ENCODE measurements at places on chromosomes 2 and 18. TPM values are rescaled to one million over a fixed set of nuclear protein-coding genes. Genes with fewer than 3 reads are reported as not detected.

GRCh38 chr2:62662554-62662953, 43.0 kb upstream of the EHBP1 start:
- no peak for DNase-seq

DNA sequence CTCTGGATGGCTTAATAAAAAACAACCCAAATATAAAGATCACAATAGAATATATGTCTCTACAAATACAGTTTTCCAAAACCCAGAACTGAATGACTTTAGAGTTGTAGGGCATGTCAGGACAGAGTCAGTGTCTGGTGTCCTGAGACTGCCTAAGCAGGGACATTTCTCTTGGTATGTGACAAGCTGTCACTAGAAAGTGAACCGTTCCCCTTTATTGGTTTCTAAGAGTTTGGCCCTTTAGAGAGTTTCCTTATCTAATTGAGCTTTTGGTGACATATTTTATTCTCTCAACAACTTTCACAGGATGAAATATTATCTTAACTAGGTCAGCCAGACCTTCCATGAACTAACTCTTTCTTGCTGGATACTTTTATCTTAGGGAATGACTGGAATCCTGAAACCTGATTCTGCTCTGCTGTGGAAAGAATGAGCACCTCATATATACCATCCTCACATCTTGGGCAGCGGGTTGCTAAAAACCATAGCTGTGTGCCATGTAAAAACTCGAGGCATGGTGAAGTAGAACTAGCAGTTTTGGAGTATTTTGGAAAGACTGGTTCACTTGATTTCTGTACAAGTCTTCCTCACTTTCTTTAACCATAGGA, 54.8 kb downstream of the CAVIN2 start:
- no peak for DNase-seq

Gene UGP2
- total RNA-seq: 925 TPM

DNA sequence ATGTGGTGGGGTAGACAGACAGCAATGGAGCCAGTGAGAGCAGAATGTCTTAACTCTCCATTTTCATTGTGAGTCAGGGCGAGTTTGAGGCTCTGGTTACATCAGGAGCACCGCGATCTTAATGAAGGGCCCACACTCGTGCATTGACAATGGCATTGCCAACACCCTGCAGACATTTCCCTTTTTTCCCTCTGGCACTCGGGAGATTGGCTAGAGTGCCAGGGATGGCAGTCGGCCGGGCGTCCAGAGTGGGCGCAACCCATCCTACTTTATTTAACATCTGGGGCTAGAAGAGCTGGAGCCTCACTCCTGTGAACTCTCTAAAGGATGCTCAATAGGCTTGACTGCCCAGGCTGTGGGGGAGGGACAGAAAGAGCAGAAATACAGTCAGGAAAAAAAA, 9.7 kb downstream of the PROKR1 start:
- no peak for DNase-seq

Gene COL4A4
- 0.67 TPM for total RNA-seq

GRCh38 chr2:201448701-201449100, 2.6 kb downstream of the TRAK2 start:
- DNase-seq: no peak

- DNase-seq: no peak
Observed at GRCh38 chr2:195612611-195613495, 44.2 kb upstream of the SLC39A10 start.

Gene SULT1C4
- 2.1 TPM for total RNA-seq

DNA sequence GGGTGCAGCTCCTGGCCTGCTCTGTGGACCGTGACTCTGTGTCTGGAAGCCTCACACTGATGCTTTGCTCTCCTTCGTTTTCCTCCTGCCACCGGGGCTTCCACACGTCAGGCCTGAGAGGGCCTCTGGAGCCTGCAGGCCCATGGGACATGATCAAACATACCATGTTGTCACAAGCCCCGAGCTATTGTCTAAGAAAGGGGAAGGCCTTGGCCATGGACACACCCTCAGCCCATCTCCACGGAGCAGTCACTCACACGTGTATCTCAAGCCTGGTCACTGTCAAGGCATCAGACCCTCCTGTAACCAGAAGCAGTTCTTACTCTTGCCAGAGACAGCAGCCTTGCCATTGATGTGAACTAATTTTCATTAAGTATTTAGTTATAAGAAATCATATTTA, 814.1 kb upstream of the SALL3 start:
- DNase-seq: no peak

Gene LAMA3
- total RNA-seq: 5.0 TPM

DNA sequence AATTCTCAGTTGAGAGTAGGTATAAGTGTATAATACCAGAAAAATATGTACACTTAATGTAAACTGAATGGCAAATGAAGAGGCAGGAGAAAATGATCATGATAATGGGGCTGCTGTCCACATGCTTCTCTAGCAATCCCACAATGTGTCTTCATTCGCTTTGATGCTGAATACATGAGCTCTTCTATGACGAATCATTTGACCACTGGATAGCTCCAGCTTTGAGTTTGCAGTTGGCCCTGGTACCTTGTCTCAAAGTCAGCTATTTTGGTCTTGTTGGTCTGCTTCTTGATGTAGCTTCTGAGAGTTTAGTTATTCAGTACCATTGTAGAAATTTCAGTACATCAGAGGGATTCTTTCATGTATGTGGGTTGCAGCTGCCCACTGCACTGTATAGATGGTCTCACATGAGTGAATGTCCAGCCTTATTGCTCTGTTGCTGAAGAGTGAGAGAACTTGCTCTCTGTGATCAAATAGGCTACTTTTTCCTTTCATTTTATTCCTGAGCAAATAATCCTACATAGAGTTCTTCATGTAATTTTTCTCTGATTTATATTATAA, 105.1 kb downstream of the TTC27 start:
- no peak for DNase-seq

Gene SERPINB12
- not detected for total RNA-seq

DNA sequence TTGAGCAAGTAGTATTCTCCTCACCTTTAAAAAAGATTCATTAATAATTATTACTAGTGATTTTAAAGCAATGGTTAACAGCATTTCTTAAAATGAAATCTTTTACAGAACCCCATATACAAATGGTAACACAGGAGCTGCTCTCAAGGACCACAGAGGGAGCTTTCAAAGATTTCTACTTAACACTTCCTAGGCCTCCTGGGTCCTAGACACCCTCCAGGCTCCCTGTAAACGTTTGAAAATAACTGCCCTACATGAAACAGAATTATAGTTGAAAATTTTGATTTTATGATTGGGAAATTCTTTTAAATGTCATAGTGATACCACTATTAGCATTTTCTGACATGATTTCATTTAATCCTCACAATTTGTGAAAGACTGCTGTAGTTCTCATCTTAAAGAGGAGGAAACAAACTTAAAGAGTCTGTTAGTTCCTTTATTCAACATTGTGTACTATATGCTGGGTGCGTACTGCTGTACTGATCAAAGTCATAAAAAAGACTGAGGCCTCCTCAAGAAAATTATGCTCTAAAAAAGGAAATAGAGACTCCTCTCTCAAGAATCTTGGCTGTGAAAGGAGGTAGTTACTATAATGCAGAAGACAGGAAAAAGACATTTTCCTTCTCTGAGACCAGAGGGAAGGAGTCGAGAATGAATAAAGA, 10.6 kb downstream of the CUL3 start:
- DNase-seq: no peak

Gene C2orf81
- 3.8 TPM for total RNA-seq

DNA sequence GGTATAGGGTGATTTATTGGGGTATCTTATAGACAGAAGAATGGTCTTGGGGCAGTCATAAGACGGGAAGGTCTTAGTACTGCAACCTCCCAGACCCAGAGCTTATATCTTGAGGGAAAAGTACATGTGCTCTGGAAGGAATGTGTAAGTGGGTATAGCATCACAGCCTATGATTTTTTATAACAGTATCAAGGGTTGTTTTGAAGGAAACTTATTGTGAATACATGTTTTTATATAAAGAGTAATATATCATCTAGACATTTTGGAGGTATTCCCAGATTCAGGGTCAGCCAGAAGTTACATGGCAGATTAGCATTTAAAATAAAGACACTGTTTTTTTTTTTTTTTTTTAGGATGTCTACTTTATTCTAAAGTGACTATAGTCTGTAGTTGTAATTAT, 47.6 kb upstream of the STON1 start:
- no peak for DNase-seq

DNA sequence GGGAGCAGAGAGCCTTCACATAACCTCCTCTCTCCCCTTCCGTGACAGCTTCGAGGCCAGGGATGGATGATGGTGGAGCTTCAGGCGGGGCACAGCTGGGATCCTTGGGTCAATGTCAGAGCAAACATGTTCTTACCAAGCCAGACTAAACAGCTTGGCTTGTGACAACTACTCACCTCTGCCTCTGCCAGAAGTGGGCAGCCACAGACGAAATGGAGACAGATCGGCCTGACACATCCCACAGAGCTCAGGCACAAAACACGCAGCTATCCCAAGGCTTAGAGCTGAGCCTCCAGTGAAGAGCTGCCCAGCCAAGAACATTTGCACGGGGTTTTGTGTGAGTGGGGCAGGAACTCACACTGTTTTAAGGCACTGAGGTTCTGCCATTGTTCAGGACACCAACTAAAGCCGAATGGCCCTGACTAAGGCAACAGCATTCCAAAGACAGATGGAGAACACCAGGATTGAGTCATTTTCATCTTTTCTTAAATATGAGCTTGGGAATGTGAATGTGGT, 12.8 kb downstream of the PXDN start:
- DNase-seq: no peak

GRCh38 chr18:58535340-58536201, 93.3 kb downstream of the ALPK2 start:
- DNase-seq: no peak

DNA sequence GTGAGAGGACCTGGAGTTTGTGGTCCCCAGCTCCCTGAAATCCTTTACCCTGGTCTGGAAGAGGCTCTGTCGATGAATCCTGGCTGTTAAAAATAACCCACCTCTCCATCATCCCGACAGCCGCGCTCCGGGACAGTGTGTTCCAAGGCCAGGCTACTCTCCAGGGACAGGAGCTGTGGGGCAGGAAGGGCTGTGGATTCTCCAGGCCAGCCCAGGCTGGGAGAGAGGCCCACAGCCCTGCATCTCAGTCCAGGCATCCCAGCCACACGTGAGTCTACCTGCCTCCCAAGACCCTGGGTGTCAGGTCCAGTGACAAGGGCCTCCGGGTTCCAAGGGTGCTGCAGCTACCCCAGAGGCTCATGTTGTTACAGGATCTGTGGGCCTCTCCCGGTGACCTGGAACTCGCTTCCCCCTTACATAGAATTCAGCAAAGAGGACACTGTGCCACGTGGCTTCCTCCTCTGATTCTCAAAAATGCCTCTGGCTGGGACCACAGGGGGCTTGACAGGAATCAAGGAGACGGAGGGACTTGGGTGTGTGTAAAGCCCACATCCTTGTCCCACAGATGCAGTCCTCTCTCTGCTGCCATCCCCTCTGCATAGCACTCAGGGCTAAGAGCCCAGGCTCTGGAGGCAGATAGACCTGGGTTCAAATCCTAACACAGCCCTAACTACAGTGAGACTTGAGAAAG, 17.3 kb downstream of the ADRA2B start:
- no peak for DNase-seq

DNA sequence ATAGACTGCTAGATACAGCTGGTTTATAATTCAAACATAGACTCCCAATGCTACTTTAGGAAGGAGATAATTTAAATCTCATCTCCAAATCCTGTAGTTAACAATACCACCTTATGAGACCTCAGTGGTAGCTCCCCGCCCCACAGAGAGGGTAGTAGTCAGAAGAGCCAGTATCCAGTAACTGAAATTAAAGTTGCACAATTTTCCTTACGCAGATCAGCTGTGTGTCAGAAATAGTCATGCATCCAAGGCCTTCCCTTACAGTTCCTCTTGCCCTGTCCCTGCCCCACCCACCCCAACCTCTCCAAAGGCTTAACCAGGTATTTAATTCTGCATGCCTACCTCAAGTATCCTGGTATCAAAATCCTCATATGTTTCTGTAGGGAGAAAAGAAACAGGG, 15.5 kb downstream of the MRPS5 start:
- DNase-seq: no peak

GRCh38 chr2:69589973-69590652, 53.4 kb downstream of the AAK1 start:
- no peak for DNase-seq

Gene ABCG5
- total RNA-seq: not detected

Gene CD207
- not detected for total RNA-seq

Gene DSG4
- total RNA-seq: not detected

GRCh38 chr18:13568443-13569392, 157.6 kb downstream of the FAM210A start:
- no peak for DNase-seq

- no peak for DNase-seq
Observed at GRCh38 chr2:163731735-163732134, 4.1 kb downstream of the FIGN start.

GRCh38 chr2:74364533-74365505, 15.3 kb downstream of the DCTN1 start:
- DNase-seq: no peak

Gene ECEL1
- total RNA-seq: 6.5 TPM

DNA sequence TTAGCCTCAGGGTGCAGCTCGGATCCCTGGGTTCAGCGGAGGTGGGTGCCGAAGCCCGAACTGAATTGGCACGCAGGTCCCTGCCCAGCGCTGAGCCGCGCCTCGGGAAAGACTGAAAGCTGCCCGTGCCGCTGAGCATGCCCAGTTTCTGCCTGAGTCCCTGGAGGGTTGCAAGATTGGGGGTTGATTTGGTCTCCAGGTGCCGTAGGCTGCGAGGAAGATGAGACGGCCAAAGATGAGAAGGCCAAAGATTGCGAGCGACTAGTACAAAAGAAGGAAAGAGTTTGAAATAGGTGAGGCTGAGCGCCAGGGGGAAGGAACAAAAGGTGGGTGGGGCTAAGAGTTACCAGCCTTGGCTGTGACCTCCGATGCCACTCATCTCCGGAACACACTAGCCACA, 852 bp upstream of the KCNH7 start:
- no peak for DNase-seq

- DNase-seq: no peak
Observed at GRCh38 chr2:15081356-15081755, 448.8 kb downstream of the LRATD1 start.

Gene AMER3
- total RNA-seq: 0.19 TPM

GRCh38 chr2:54581326-54582039, 125.4 kb downstream of the SPTBN1 start:
- no peak for DNase-seq

DNA sequence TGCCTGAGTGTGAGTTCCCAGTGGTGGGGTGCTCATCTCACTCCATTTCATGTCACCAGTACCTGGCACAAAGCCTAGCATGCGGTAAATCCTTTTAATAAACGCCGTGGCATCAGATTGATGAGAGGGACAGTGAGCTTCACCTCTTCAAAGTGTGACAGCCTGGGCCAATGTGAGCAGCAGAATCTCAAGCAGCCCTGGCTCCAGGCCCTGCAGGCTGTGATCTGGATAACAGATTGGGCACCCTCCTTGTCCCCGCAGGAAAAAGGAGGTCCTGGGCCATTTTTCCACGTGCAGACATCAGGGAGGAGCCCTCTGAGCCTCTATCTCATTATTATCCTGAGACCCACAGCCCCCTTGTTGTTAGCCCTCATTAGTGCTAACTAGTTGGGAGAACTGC, 34.8 kb downstream of the TET3 start:
- no peak for DNase-seq

- no peak for DNase-seq
Observed at GRCh38 chr2:143176606-143177005, 47.4 kb downstream of the ARHGAP15 start.

Measured in H1 (cell line).